GM03348 (cell line): ENCODE measurements at places on chromosomes 2 and 18.

GRCh38 chr2:178193496-178193822 lies 853 bp upstream of the OSBPL6 start:
- no peak for DNase-seq

- DNase-seq: no peak
Measured at GRCh38 chr18:27964811-27965210, 212.1 kb downstream of the CDH2 start.

DNA sequence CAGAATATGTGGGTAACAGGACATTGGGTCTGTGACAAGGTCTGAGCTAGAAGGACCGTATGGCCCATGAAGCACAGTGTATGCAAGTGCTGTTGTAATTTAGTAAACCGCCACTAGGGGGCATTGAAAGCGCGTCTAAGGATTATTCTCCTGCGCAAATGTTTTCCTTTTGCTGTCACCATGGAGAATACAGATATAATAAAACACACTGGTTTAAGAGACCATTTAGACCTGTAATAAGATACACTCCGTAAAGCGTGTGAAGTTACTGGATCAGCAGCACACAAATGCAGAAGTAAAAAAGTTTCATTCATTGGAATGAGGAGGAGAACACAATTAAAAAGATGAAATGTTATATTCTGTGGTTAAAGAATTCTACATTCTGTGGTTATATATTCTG lies 272.4 kb downstream of the AGAP1 start:
- DNase-seq: peak; percentile 86

- no peak for DNase-seq
Measured at GRCh38 chr2:227819398-227819697, 5.7 kb downstream of the CCL20 start.

DNA sequence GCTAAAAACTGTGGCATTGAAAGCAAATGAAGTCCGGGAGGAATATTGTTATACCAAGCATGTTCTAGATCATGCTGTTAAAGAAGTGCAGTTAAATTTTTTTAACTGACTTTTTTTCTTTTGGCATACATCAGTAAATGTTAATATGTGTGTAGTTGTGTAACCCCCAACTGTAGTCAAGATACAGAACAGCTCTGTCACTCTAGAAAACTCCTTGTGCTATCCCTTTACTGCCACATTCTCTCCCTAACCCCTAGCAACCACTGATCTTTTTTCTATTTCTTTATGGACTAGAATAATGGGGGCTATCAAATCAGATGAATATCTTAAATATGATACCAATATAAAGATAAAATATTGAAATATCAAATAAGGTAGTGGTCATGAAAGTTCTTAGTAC lies 46.4 kb downstream of the LCLAT1 start:
- DNase-seq: no peak

- no peak for DNase-seq
Measured at GRCh38 chr18:75660932-75661331, 233.4 kb upstream of the SMIM21 start.

DNA sequence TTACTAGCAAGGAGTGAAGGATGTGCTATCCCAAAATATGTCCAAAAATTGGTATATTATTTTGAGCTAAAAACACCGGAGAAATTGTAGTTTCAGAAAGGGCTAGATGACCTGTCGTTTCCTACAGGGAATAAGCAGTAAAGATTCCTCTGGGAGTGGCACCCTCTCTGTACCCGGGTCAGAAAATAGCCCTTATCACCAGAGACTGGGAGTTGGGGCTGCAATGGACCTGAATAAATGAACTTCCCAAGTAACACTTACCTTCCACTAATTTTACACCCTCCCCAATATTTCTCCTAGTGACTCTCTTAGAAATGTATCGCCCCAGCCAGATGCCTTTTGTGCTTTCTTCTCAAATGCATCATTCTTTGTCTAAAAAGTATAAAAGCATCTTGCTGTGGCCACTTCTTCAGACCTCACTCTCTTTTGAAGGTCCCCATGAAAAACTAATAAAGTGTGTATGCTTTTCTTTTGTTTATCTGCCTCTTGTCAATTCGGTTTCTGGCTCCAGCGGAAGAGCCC lies 734 bp upstream of the RMC1 start:
- no peak for DNase-seq

GRCh38 chr2:207048416-207048815 lies 109.1 kb downstream of the CPO start:
- no peak for DNase-seq

- peak; percentile 90 for DNase-seq
Measured at GRCh38 chr2:19711470-19712372, 190.1 kb downstream of the TTC32 start.

DNA sequence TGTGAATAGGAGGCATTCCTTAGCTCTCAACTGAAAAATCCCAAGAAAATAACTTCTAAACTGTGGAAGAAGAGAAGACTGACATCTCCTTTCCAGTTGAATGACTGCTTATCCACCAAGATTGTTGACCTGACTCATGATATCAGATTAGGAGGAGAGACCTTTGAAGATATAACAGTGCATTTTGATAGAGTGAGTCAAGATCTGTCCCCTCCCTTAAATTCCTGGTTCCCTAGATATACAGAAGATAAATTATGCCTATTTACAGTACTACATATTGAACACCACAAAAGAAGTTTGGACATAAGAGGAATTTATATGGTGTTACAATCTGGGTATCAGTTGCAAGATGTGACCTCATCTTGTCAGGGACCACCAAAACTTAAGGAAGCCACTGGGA lies 285.3 kb upstream of the ZSWIM2 start:
- no peak for DNase-seq

DNA sequence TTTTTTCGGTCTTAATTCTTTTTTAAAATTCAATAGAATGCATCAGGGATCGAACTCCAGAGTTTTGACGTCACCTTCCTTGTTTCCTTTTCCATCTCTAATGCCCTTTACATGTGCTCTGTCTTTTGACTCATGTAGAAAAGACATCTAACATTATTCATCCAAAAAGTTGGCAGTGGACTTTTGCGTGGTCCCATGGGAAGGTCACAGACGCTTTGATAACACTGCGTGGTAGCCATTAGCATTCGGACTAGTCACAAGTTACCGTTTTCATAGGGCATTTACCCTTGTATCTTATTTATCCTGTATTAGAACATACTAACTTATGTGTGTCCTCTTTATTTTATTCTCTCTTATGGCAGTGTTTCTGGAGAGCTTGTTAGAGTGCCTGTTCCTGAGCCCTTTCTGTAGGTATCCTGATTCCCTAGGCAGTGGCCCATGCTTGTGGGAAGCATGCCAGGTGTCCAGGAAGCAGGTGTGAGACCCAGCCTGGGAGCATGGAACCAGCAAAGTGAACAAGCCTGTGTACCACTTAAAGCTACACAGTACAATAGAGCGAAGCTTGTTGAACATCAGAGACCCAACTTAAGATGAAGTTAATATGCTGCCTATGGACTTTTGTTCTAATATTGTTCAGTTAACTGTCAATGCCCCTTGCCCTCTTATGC lies 73.6 kb upstream of the RBM44 start:
- DNase-seq: no peak

DNA sequence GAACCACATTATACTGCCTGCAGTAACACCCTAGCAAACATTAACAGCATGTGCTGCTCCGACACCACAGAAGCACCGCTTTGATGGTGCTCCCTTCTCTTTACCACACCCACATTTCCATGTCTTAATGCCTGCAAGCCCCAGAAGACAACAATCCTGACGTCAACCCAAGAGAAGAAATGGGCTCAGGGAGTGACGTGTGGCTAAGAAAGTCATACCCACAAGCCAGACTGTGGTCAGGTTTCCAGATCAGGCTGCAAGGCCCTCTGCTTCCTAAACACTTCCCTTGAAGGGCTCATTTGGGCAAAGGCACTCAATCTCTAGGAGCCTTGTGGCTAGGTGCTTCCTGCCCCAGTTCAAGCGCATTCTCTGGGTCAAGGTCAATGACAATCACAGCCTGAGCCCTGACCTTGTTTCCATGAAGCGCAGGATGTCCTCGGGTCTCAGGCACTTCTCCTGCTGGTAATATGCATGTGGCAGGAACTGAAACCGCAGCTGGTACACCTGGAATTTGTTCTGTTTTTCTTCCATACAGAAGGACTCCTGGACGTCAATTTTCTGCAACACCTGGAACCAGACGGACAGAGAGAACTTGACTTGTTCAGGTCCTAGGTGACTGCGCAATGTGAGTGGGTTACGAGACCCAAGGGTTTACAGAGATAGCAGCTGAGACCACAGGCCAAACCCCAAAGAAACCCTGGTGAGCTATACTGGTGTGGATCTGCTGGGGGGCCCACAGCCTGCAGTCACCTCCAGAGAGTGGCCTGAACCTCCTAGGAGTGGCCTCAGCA lies 67.2 kb downstream of the POLR1A start:
- DNase-seq: peak; percentile 60

- no peak for DNase-seq
Measured at GRCh38 chr2:97765933-97766332, 52.6 kb downstream of the ZAP70 start.
